ENCODE measurements at places on chromosomes 3 and 15.

DNA sequence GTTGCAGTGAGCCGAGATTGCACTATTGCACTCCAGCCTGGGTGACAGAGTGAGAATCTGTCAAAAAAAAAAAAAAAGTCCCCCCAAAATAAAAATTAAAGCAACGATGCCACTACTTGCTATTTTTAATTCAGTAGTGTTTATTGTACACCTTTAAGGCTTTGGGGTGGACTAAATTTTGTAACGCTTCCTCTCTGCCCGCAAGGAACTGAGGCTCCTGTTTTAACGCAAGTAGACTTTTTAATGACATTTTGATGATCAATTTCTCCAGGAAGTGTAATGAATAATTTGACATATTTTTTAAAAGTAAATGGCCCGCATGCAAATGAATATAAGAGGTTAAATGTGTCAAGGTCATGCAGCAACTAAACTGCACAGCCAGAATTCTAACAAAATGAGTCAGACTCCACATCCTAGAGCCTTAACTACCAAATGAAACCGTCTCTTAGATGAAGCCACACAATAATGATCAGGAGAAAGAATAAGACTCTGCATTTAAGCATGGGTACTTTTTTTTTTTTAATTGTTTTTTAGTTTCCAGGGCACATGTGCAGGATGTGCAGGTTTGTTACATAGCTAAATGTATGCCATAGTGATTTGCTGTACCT lies 96.8 kb upstream of the LMOD3 start:
- no peak for DNase-seq

GRCh38 chr3:74546426-74546825 lies 68.0 kb downstream of the CNTN3 start:
- DNase-seq, result no peak

DNA sequence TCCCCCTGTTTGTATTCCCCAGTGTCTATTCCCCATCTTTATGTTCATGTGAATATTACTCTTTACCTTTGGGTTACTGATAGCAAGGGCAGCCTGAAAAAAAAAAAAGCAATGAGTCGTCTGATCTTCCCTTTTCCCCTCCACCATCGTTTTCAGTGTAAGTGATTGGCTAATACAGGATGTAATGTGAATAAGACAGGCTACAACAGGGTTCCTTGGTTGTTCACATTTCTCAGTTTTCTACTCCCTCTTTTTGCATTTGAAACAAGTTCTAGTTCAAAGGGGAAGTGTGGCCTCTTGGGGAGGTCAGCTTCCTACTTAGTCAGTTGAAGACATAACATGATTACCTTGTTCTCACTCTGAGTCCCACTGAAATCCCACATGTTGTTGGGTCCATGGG lies 278.0 kb upstream of the TRIM42 start:
- no peak for DNase-seq

DNA sequence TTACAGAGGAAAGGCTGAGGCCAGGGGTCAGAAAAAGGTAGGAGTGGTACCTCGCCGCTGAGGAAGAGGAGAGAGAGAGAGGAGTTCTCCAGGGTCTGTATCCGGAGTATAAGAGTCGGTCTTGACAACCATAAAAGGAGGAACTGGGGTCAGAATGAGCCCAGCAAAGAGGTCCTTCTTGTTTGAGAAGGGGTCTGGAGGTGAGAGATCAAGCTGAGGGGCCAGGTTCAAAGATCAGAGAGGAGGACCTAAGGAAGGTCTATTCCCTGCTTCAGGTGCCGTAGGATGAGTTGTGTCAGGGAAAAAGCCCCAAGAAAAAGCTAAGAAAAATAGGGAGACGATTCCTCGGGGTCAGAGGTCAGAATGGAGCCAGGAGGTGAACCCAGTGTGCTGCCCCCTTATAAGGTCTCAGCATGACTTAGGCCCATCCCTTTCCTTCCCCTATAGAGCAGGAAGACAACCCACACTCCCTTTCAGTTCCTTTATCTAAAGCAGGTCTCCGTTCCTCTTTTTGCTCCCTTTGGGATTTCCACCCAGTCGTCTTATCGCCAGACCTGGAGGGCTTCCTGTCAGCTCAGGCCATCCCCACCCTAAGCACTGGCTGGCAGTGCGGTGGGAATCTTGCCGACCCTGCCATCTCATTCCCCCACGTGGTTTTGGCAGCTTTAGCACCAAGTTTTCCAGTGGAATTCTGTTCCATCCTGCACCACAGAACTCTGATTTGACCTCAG lies 651 bp downstream of the MTMR14 start:
- DNase-seq, result no peak

- DNase-seq, result no peak
Observed at GRCh38 chr3:186483611-186484340, 60.4 kb downstream of the CRYGS start.

GRCh38 chr15:95604634-95605036 lies 725.9 kb upstream of the NR2F2 start:
- peak; percentile 96 for DNase-seq

GRCh38 chr15:45064386-45064785 lies 41.4 kb downstream of the SORD start:
- peak; percentile 33 for DNase-seq
